ENCODE measurements at places on chromosomes 12 and 14.

- no peak for DNase-seq
Measured at GRCh38 chr14:76761960-76762410, 717 bp downstream of the VASH1 start.

DNA sequence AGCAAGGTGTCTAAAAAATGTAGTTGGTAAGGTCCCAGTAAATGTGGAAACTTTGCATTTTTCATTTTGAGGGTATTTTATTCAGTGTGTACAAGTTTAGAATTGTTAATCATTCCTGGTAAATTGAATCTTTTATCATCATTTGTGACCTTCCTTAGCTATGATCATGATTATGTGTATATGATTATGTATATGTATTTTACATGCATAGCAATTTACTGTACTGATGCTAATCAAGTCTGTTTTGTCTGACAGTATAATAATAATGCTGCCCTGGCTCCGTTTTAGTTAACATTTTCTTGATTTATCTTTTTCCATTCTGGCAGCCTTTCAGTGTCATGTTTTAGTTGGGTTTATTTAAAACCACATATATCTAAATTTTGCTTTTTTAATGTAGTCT lies 9.4 kb downstream of the WASHC4 start:
- DNase-seq = no peak

DNA sequence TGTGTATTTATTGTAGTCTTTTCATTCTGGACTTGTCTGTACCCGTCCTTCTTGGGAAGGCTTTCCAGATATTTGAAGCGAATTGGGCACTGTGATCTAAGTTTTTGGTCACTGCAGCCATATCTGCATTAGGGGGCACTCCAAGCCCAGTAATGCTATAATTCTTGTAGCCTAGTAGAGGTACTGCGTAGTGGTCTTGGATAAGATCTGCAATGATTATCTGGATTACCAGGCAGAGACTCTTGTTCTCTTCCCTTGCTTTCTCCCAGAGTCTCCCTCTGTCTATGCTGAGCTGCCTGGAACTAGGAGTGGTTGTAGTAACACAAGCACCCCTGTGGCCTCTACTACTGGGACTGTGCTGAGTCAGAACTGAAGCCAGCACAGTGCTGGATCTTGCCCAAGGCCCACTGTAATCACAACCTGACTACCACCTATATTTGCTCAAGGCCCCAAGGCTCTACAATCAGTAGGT lies 30.0 kb downstream of the SLC38A2 start:
- DNase-seq = no peak

DNA sequence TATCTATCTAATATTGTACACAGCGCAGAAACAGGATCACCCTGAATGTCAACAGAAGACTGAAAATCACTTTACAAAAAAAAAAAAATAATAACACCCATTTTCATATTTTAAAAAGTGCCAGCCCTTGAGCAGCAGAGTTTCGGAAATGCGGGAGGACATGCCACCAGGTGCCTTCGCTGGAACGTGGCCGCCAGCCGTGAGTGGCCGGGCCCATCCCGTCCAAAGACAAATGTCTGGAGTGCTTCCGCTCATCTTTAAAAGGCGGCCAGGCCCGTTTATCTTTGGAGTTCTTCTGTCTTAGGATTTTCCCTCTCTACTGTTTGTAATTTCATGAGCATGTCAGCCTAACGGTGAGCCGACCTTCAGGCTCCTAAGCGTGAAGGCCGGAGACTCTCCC lies 43.5 kb downstream of the LRTM2 start:
- DNase-seq = no peak

GRCh38 chr14:104957146-104958113 lies 20.7 kb downstream of the AHNAK2 start:
- no peak for DNase-seq

Measured in mucosa of descending colon (tissue), 3 donors.